Activated CD4-positive, alpha-beta T cell treated with anti-CD3 and anti-CD28 coated beads, Interleukin-2, amount 50 U/mL, for 16 hours (primary cell): ENCODE measurements at places on chromosomes 5 and 9.
A peak's percentile ranks its signal among the peaks of the same experiment; 100 is the strongest.

DNA sequence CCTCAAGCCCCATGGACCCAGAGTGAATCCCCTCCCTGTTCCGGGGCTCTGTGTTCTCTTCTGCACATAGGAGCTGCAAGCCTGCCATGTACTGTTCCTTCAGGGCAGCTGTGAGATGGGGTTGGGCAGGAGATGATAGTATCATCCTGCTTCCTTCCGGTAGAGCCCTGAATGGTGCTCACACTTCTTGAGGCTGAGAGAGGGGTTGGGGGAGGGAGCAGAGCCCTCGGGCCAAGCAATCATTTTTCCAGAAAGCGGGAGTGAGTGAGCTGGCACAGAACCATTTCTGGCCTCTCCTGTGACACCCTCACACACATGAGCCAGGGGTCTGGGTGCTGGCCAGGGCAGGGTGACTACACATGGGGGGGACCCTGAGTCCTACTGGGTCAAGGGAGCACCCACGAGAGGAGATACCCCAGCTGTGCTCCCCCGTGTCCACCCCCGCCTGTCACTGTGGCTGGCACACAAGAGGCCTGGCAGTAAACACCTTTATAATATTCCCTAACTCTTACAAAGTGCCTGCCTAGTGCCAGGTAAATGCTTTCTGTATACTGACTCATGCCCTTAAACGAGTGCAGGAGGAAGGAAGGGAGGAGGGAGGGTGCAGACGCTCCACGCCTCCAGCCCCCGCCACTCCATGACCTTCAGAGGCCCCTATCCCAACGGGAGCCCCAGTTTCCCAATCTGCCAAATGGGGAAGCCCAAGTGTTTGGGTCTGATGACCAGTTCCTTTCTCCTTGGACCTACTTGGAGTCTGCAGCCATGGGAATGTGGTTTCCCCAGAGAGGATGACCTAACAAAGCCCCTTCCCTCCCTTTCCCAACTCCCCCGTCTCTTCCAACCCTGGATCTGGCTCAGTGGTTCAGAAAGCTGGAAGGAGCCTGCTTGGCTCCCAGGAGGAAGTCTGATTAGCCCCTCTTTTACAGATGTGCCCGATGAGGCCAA lies 15.5 kb downstream of the AKNA start:
- DNase-seq = peak; percentile 82

GRCh38 chr9:122051351-122052321 lies 41.5 kb downstream of the TTLL11 start:
- peak; percentile 46 for DNase-seq

DNA sequence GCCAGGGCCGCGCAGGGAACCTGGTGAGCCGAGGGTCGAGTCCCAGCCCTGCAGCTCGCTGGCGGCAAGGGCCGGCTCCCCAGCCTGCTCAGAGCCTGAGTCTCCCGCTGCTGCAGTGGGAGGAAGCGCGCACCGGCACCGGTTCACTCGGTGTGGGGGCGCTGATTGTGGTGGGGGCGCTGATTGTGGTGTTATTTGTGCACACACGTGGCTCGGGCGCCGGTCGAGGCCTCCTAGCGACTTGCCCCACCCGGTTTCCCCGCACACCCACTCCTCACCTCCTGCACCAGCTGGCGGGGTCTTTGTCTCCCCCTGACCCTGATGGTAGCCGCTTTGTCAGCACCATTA lies 266.7 kb downstream of the NSG2 start:
- no peak for DNase-seq

DNA sequence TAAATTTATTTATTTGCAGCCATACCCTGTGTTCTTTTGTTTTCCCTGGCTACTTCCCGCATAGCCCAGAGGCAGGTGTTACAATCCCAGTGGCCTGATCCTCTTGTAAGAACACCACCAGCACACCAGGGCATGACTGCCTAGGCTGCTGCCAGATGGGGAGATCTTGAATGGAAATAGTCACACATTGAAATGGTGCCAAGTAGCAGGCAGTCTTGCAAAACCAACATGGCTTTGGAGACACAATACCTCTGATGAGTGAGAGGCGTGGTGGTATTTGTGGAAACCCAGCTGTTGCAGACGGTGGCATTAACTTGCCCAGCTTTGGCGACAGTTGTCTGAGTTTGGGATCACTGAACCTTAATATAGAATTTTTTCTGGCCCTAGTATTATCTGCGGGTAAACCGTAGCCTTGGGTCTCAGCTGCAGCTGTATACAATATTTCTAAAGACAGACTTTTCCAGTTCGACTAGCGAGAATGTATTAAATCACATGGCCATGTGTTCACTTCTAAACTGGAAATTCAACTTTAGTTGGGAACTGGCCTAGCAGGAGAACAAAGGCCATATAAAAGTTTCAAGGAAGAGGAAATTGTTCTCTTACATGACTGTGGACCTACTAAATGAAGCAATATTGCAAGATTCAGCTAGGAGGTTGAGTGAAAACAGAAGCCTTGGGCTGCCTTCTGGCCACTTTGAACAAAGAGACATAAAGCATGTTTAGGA lies 277.0 kb downstream of the SMARCA2 start:
- no peak for DNase-seq

DNA sequence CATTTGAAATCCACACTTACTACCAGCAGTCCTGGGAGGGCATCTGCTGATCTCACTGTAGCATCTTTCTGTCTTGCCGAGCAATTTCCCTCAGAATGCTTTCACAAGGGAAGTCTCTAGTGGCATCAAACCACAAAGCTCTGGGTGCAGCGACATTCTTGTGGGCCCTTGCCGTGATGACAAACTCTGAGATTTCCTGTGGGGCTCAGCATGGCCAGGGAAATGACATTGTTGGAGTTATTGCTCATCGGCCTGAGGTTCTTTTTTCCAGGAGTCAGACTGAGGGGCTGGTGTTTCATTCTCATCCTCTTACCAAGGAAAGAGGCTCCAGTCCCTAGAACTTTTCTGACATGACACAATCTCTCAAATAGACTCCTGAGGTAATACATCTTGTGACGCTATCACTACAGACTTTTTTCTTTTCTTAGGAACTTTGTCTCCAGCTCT lies 51.4 kb downstream of the PFDN1 start:
- DNase-seq = peak; percentile 94

DNA sequence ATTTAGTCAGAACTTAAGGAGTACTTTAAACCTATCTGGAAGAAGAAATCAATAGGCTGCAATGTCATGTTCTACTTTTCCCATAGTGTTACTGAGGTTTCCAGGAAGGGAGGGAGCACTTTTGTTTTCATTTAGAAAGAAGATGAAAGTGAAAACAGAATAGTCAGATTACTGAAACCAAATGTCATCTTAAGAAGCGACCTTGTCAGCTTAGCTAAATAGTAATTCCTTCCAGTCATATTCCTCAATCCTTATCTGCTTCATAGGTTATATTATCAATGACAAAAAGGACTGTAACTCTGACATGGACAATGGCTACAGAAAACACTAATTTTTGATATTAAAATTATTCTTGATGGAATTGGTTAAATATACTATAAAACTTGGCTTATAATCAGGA lies 27.7 kb downstream of the SAR1B start:
- peak; percentile 69 for DNase-seq

DNA sequence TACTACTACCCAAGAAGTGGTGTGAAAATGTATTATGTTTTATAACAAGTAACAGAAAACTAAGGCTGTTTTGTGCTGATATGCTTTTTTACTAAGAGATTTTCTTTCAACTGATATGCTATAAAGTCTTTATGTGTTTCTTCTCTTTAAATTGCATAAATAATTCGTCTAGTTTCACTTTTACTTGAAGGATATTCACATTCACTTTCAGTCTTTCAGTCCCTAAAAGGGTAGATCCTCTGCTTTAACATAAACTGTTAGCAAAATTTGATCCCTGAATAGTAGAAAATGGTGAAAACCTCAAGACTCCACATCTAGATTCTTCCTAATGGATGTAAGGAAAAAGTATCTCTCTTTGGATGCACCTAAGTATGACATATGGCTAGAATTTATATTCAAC lies 69.0 kb upstream of the FST start:
- DNase-seq = no peak

DNA sequence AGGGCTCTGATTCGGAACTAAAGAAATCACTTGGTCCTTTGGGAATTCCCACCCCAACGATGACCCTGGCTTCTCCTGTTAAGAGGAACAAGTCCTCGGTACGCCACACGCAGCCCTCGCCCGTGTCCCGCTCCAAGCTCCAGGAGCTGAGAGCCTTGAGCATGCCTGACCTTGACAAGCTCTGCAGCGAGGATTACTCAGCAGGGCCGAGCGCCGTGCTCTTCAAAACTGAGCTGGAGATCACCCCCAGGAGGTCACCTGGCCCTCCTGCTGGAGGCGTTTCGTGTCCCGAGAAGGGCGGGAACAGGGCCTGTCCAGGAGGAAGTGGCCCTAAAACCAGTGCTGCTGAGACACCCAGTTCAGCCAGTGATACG lies 83.4 kb downstream of the GOLPH3 start:
- DNase-seq = no peak

GRCh38 chr5:134586866-134587524 lies 45.6 kb downstream of the SAR1B start:
- DNase-seq = peak; percentile 89

DNA sequence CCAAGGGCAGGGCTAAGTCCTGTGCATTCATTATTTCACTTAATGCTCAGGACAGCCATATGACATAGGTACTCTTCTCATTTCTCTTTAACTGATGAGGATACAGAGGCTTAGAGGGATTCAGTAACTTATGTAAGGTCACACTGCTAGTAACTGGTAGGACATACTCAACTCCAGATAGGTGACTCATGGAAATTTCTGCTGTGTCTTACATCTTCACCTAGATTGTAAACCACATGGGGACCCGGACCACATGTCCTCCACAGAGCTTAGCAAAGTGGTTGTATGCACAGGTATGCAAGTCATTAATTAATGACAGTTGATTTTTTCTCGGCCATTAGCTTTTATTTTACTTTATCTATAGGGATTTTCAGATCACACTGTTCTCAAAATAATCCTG lies 29.3 kb downstream of the SLC1A1 start:
- DNase-seq = peak; percentile 63

GRCh38 chr9:109316207-109316640 lies 4.6 kb downstream of the EPB41L4B start:
- DNase-seq = no peak

- no peak for DNase-seq
Measured at GRCh38 chr5:131525805-131526204, 109.2 kb downstream of the RAPGEF6 start.

GRCh38 chr5:154384480-154385235 lies 61.1 kb upstream of the SAP30L start:
- peak; percentile 48 for DNase-seq

DNA sequence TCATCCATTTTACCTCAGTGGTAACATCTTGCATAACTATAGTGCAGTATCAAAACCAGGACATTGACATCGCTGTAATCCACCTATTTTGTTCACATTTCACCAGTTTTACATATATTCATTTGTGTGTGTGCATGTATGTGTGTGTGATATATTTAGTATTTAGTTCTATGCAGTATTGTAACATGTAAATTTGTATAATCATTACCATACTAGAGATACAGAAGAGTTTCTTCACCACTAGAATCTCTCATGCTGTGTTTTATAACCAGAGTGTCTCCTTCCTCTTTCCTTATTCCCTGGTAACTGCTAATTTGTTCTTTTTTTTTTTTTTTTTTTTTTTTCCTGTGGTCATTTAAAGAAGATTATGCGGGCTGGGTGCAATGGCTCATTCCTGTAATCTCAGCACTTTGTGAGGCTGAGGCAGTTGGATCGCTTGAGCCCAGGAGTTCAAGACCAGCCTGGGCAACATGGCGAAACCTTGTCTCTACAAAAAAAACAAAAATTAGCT lies 11.0 kb downstream of the RASA1 start:
- no peak for DNase-seq

DNA sequence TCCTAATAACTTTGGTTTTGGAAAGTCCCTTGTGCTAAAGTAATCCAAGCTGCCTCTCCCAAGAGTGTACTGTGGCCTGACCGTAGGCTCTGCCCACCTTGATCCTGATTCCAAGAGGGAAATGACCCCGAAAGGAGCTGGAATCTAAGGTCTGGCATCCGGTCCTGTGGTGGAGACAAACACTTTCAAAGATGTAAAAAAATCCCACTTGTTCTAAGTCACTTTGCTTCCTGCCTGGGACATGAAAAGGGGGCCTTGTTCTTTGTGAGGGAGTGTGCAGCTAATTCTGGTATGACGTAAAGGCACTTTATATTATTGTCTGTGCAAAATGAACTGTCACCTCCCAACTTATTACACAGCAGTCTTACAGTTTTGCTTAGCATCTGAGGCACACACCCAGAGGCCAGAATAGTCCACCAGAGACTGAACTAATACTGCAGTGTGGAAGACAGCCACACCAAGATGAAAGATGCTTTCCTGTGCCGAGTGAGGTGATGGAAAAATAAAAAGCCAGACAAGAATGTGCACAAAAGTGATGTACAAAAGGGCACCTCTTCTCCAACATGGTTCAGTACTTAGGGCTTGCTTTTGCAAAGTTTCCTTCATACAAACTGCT lies 128.7 kb downstream of the SLC12A2 start:
- DNase-seq = no peak

- no peak for DNase-seq
Measured at GRCh38 chr5:146336197-146336596, 2.4 kb upstream of the POU4F3 start.

GRCh38 chr5:5009240-5009639 lies 130.9 kb upstream of the ADAMTS16 start:
- DNase-seq = no peak

DNA sequence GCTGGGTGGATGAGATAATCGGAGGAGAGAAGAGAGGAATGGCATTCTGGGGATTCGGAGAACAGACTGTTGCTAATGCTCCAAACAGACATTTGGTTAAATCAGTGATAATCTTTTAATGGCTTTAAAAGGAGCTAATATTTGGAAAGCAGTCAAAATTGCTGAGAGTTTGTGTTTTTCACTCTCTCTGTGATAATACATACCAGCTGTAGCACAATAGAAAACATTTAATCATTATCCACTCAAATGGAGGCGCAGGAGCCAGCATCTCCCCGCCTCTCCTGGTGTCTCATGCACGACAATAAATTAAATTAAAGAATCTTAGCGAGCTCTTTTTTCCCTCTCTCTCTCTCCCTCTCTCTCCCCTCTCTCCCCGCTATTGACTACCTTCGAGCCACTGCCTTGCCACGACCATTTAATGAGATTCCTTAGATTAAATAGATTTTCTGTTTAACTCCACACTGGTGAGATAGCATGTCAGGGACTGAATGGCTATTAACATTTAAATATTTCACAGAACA lies 268.6 kb upstream of the MVB12B start:
- DNase-seq = no peak

GRCh38 chr9:137671721-137672120 lies 52.9 kb downstream of the EHMT1 start:
- DNase-seq = no peak

GRCh38 chr9:19913151-19913550 lies 124.3 kb upstream of the SLC24A2 start:
- no peak for DNase-seq

- DNase-seq = no peak
Measured at GRCh38 chr5:108696951-108697715, 50.6 kb upstream of the FER start.

- DNase-seq = no peak
Measured at GRCh38 chr9:81912135-81912534, 16.1 kb upstream of the SPATA31D4 start.

DNA sequence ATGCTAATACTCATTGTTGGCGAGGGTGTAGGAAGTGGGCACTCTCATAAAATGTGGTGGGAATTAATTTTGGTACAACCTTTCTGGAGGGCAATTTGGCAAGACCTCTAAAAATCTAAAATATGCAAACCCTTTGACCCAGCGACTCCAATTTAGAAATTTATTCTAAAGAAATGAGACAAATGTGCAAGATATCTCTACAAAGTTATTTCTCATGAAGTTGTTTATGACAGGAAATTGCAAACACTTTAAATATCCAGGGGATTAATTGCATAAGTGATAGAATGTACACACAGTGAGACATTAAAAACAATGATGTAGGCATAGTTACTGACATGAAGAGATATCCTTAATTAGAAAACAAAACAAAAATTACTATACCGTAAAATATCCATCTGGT lies 246.3 kb upstream of the MAP3K1 start:
- no peak for DNase-seq
